CD4-positive, alpha-beta T cell treated with Interleukin-15 for 4 hours (primary cell): ENCODE measurements at places on chromosomes 7 and 10.

GRCh38 chr7:98745722-98746318, 124.0 kb downstream of the TMEM130 start:
- DNase-seq: peak; percentile 60

GRCh38 chr7:8893775-8894174, 460.4 kb downstream of the NXPH1 start:
- DNase-seq: no peak

GRCh38 chr7:131244259-131244852, 83.3 kb upstream of the MKLN1 start:
- DNase-seq: peak; percentile 17

GRCh38 chr7:19762631-19763030, 10.8 kb downstream of the TMEM196 start:
- no peak for DNase-seq

- DNase-seq: no peak
Measured at GRCh38 chr7:54690050-54690443, 69.0 kb downstream of the SEC61G start.

DNA sequence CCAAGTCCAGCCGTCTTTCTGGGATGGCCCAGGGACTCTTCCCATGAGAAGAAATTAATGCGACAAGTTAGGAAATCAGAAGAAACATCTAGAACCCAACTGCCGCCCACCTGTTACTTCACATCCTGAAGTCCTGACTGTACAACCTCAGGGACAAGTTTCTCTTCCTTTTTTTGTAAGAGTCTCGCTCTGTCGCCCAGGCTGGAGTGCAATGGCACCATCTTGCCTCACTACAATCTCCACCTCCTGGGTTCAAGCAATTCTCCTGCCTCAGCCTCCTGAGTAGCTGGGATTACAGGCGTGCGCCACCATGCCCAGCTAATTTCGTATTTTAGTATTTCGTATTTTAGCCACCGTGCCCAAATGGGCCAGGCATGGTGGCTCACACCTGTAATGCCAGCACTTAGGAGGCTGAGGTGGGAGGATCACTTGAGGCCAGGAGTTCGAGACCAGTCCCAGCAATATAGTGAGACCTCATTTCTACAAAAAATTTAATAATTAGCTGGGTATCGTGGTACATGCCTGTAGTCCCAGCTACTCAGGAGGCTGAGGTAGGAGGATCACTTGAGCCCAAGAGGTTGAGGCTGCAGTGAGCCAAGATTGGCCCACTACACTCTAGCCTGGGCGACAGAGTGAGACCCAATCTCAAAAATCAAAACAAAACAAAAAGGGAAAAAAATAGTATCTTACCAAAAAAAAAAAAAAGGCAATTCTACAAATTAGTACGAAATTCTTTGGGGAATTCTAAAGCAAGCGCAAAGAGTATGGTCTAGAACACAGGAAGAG, 20.8 kb downstream of the LAT2 start:
- no peak for DNase-seq

- DNase-seq: no peak
Measured at GRCh38 chr10:114632869-114633715, 25.0 kb downstream of the ABLIM1 start.

DNA sequence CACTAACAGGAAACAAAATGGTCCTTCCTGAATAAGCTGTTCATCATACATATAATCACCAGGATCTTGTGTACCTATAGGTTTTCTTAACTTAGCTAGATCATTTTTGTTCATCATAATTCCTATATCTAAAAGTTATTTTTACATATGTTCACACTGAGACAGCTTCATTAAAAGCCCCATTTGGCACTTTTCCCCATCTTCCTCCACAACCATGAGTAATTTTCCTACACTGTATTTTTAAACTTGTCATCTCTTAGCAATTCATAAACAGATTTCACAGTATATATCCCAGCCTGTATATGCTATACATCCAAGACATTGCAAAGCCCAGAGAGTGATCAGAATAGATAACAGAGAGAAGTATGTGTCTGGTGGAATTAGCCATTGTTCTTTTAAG, 28.3 kb downstream of the ZNF365 start:
- no peak for DNase-seq

DNA sequence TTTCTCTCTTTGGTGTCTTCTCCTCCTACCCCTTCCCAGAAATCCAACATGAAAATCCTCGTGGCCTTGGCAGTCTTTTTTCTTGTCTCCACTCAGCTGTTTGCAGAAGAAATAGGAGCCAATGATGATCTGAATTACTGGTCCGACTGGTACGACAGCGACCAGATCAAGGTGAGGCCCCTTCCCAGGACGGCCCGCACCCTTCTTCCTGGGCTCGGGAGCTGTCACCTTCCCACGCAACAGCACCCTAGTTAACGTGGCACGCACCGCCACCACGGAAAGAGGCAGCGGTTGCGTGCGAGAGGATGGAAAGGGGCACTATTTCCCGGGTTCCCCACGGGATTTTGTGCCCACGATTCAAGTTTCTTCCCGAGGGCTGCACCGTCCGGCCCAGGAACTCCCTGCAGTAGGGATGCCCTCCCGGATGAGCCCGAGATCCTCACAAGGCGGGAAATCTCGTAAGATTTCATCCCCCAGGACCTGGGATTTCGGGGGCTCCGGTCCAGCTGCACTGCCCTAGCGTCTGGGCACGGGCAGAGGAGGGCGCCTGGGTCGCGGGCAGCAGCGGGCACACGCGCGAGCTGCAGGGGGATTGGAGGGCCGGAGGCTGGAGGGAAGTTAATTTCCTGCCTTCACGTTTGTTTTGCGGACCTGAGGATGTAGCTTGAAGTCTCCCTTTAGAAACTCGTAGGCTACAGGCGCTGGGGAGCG, 834 bp downstream of the TAC1 start:
- no peak for DNase-seq

GRCh38 chr7:2934984-2935740, 91.1 kb upstream of the GNA12 start:
- DNase-seq: no peak

GRCh38 chr7:53611043-53611442, 575.6 kb downstream of the POM121L12 start:
- DNase-seq: no peak

DNA sequence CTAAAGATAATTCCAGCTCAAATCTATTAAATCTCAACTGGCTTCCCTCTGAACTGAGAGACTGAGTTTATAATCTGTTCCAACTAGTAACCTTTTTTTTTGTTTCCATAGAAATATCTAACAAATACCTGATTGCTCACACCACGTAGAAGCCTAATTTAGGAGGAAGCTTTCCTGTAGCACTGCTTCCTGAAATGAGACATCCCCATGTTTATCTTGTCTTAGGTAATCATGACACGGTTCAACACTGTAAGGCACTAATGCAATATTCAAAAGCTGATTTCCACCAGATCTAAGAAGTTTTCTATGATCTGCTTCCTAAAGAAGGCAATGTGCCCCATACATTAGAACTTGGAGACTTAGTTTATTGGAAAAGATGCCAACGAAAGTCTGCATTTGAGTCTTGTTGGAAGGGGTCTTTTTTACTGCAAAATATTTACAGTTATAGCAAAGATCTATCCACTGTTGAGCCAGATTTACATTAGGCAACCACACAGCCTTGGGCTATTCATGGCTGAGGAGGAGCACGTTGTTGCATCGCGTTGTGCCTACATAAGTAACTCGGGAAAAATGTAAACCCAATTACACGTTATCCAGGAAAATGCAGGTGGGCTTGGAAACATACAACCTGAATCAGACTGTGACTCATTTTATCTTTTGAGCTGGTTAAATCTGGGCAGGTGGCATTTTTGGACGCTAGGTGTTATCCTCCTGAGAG, 66.3 kb downstream of the VIPR2 start:
- DNase-seq: no peak

DNA sequence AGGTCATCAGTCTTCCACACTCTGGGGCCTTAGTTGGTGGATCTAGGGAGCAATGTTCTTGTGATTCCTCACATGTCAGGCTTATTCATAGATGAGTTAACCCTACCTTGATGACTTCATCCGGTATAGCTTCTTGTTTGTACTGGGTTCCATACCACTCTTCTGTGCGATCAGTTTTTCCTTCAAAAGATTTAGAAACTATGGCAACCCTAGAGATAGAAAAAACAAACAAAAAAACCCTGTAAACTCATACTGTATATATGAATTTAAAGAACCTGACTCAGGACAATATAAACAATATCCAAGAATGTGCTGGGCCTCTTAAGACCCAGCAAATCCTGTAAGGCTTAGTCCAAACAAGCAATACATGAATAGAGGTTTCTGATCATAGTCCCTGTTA, 83.5 kb downstream of the IDE start:
- no peak for DNase-seq

- no peak for DNase-seq
Measured at GRCh38 chr10:71472912-71473311, 76.2 kb downstream of the CDH23 start.

- DNase-seq: no peak
Measured at GRCh38 chr10:47189802-47190201, 110.2 kb upstream of the GDF10 start.

DNA sequence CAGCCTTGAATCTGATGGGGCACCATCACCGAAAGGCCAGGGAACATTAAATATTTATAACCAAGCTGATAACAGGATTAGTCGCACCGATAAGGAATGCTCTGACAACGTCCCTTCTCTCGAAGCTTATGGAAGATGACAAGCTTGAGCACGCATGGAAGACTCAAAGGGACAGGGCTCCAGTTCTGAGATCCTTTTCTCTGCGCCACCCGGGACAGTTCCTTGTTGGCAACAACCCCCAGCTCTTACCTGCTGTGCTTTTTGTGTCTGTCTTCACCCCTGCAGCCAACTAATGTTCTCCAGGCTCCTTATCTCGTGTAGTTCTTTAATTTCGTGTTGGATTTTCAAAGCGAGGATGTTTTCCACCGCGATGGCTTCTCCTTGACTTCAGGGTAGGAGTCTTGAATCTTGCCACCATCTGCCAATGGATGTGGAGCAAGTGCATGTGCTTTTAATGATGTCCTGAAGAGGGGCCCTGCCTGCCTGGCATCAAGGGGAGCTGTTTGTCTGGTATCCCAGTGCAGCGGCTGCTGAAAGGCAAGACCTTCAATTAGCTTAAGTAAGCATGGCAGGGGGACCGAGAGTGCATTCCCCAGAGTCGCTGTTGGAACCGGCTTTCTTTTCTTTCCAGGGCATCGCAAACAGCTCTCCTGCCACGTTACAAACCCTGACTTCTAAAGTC, 354 bp upstream of the FERD3L start:
- no peak for DNase-seq

- no peak for DNase-seq
Measured at GRCh38 chr7:41117431-41117830, 585.5 kb downstream of the INHBA start.

DNA sequence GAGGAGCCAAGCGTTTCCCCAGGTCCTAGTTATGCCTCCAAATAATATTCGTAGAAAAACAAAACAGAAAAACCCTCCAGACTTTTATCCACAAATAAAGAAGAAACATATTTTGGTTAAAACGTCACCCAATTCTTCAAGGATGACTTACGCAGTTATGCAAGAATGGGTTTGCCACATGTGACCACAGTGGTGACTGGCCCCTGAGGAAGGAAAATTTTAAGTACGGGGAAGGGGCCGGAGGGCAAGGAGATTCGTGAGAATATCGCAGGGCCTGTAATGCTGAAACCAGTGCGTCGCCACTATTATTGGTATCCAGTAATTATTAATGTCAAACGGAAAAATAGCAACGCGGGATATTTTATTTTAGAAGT, 537 bp upstream of the MRPS24 start:
- DNase-seq: peak; percentile 10

DNA sequence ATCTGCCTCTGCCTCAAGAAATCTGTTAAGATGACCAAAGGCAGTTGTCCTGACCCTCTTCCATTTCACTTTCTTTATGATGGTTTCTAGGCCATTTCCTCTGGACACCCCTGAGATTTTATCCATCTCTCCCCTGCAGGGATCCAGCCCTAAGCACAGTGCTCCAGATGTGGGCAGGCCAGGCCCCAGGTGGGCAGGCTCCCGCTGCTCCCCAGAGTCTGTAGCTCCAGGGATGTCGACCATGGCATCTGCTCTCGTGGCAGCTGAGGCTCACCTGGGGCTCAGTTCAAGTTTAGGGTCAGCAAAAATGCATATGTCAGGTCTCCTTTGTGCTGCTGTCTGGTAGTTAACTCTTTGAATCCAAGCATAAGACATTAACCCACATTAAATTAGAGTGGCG, 11.8 kb downstream of the CEP41 start:
- DNase-seq: no peak

DNA sequence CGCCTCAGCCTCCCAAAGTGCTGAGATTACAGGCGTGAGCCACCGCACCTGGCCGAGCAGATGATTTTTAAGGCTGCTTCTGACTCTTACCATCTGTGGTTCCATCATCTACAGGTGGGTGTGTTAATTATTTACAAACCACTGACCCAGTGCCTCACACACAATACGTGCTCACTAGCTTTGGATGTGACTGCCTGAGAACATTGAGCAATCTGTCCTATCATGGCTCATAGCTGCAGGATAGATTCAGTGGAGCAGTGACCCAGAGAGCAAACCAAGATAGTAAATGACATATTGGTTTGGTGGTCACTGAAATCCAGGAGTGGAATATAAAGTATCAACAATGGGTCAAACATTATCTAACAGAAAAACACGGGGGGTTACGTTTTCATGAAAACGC, 24.1 kb downstream of the GPAM start:
- no peak for DNase-seq

DNA sequence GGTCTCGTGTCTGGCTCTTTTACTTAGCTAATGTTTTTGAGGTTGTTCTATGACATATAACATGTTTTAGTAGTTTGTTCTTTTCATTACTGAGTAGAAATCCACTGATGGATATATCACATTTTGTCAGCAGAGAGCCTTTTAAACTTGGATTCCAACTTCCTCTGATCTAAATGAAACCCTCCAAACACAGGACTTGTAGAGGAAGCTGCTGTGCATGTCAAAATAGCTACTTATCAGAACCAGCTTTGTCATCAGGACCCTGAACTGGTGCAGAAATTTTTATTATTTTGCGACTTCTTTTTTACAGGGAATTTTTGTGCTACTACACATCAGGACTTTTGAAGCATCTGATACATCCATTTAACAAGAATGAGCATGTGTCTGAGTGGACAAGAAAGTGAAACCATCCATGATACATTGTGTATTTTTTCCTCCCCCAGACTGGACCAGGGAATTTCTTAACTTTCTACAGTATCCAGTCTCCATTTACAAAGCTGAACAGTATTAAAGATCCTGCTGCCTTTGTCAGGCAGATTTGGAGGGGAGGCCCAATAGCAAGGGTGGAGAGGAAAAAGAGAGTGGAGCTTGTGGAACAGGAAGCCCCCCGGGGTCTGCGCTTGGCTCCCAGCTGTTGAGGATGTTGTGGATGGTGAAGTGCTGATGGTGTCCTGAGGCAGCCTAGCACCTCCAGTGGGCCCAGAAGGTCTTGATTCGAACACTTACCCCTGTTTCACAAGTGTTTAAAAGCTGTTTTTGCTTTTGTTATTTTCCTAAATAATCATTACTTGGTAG, 29.3 kb upstream of the MTPAP start:
- DNase-seq: no peak

DNA sequence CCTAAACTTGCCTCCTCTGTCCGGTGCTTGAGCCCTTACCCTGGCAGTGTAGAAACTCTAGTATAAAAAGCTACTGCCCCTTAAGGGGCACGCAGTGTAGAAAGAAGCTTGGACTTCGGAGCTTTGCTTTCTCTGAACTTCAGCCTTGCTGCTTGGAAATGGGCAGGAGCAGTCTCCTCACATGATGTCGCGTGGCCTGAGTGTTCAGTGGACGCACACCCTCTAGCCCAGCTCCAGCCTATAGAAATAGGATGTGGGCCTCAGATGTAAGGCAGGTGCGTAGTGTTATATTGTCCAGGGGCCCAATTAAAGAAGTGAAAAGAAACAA, 98.2 kb upstream of the PCBD1 start:
- DNase-seq: no peak

GRCh38 chr7:110084181-110084807, 1006.6 kb upstream of the LRRN3 start:
- no peak for DNase-seq
